ENCODE measurements at places on chromosomes 7 and 10. TPM values are rescaled to one million over a fixed set of nuclear protein-coding genes. Genes with fewer than 3 reads are reported as not detected.

DNA sequence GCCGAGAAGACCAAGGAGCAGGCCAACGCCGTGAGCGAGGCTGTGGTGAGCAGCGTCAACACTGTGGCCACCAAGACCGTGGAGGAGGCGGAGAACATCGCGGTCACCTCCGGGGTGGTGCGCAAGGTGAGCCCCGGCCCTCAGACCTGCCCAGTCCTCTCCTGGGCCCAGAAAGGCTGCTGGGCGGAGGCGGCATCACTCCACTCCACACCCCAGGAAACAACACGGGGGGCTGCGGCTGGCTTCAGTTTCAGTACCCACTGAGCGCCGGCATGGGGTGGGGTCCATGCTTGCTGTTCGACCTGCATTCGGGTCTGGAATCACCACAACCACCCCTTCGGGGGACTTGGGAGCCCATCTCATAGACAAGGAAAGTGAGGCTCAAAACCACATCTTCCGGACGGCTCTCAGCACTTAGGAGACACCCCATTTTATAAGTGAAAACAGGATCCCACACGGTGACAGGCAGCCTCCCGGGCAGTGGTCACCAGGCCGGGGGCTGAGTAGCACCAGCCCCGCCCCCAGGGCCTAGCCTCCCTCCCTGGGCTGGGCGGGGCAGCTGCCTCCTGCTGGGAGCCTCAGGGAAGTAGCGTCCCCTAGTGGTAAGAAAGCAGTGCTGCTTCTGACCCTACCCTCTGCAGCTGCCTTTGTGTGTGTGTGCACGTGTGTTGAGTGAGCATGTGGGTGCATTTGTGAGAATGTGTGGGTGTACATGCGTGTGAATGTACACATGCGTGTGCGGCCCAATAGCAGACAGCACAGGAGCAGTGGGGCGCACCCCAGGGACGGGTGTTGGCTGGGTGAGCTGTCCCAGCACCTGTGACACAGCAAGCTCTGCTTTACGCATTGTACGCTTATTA, 1.8 kb downstream of the SNCG start:
- peak; percentile 67 for DNase-seq

The AOC1 gene
- not detected for total RNA-seq

- DNase-seq = no peak
Measured at GRCh38 chr10:61250131-61250530, 203.1 kb downstream of the TMEM26 start.

The CCDC172 gene
- total RNA-seq = not detected

The NPC1L1 gene
- total RNA-seq = 0.13 TPM

DNA sequence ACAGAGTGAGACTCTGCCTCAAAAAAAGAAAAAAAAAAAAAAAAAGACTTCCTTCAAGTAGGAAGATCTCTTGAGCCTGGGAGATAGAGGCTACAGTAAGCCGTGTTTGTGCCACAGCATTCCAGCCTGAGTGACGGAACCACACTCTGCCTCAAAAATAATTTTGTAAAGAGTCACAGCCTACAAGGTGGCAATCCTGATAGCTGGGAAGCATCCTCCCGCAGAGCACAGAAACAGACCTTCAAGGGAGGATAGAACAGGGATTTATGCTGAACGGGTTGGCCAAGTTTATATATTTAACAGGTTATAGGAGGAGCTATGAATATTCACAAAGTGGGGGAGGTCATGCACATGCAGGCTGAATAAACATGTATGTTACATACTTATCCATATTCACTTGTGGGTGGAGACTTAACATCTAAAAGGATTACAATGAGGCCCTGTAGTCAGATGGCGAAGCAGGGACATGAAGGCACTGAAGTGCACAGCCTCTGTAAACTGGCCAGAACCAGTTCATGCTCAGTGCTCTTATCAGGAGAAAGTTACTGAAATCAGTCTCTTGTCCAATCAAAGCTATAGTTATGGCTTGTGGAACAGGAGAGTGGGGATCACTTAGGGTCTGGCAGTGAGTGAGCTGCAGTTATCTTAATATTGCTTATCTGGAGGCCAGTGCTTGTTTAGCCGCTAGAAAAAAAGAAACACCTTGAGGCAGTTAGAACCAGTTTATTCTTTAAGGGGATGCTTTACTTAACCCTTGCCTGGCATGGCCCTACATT, 6.8 kb downstream of the LMBR1 start:
- no peak for DNase-seq
